Esophagus squamous epithelium (tissue), 5 donors: ENCODE measurements at places on chromosomes 1 and 21.

GRCh38 chr1:54927472-54928240 lies 40.7 kb upstream of the DHCR24 start:
- DNase-seq: no peak

- DNase-seq: no peak
Observed at GRCh38 chr1:80846966-80847365, 953.8 kb upstream of the ADGRL2 start.

DNA sequence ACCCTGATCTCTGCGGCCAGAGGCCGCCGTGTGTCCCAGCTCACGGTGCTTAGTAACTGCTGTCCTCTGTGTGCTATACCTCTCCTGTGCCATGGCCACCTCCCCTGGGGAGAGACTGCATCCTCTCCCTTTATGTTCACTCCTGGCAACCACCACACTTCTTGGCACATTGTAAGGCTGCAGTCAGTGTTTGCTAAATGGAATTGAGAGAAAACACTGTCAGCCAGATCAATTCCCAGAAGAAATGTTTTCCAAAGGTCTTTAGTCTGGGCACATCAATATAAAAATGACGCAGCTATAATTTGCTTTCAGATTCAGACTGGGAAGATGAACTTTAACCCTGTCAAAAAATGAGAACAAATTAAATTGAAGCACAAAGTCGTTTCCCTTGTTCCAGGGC lies 96.8 kb downstream of the BEND5 start:
- DNase-seq: no peak

GRCh38 chr1:36400514-36400824 lies 2.8 kb upstream of the LSM10 start:
- no peak for DNase-seq

DNA sequence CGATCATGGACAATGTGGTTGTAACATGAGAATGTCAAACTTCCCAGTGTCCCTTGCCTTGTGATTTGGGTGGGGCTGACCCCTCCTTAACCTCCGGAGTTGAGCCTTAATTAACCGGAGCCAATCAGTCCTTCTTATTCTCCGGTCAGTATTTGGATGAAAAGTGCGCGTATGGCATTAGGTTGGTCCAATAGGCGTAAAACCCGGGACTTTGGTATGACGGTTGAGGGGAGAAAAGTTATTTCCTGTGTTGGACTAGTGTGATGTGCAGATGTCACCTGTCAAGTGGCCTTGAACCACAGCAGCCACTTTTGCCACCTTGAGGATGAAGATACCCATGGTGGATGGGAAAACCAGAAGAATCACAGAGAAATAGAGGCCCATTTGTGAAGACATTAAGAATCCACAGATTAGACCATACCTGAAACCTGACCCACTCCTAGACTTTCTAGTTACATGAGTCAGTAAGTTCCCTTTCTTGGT lies 5.1 kb downstream of the PAFAH2 start:
- no peak for DNase-seq

GRCh38 chr1:11981378-11982009 lies 1.2 kb downstream of the MFN2 start:
- DNase-seq: no peak

DNA sequence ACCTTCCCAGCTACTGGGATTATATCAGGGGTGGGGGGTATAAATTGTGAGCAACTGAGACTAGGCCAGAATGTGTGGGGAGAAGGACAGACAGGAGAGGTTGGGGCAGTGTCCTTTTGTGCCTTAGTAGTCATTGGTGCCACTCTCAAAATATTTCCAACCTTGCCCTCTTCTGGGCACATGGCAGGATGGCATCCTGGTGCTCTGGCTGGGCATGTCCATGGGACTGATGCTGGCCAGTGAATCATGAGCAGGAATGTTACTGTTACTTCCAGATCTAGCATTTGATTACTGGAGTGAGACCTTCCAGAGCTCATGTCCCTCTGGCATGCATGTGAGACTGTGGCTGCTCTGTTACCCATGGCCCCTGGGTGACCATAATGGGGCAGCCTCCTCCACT lies 151.2 kb downstream of the MATN1 start:
- no peak for DNase-seq

DNA sequence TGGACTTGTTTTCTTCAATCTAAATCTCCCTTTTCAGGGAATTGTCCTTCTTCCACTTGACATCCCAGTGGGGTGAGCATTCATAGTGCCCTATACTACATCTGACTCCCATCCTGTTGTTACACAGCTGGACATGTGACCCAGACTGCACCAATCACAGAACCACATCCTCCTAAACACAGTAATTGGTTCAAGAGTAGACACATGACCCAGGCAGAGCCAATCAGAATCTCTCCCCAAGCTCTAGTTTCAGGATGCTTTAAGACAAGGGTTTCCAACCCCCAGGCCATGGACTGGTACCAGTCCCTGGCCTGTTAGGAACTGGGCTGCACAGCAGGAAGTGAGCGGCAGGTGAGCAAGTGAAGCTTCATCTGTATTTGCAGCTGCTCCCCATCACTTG lies 5.6 kb upstream of the DDOST start:
- DNase-seq: no peak

DNA sequence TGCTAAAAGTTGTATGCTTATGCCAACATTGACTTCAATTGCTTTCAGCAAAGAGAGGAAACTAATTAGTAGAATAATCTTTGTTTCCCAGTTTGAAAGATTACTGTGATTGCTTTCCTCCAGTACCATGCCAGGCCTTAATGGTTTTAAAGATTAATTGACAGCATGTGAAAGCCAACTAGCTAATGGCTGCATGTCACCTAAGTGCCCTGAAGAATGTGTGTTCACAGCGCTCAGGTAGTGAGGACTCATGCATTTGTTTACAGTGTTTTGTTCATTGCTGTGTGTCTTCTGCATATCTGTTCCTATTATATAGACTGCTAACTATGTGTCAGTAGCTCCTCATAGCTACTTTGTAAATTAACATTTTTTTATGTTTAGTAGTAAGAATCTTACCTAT lies 335.6 kb downstream of the LRRIQ3 start:
- no peak for DNase-seq

DNA sequence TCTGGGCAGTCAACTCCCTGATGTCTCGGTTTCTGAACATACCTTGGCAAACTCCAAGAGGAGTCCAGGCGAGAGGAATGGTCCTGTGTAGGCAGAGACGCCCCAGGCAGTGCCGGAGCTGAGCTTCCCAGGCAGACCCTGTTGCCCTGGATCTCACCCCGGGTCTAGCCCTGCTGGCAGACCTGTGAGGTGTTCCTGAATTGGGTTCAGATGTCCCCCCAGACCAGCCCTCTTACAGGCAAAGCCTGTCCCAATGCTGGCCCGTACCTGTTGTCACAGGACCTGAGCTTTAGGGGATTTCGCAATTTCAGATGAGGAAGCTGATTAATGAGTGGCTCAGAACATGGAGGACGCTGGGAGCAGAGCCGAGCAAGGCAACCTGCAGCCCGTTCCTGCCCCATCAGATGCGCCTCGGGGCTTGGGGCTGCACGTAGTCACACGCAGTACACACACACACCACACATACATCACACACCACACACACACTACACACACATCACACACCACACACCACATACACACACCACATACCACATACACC lies 38.5 kb upstream of the PDE9A start:
- DNase-seq: no peak

GRCh38 chr1:41588334-41588875 lies 103.9 kb upstream of the EDN2 start:
- no peak for DNase-seq

- no peak for DNase-seq
Observed at GRCh38 chr1:230849451-230850224, 18.7 kb downstream of the C1orf198 start.

- DNase-seq: no peak
Observed at GRCh38 chr1:47696404-47696736, 258.5 kb downstream of the FOXD2 start.

- no peak for DNase-seq
Observed at GRCh38 chr1:16139473-16139962, 16.4 kb downstream of the EPHA2 start.
